ENCODE measurements at places on chromosomes 4 and X.

DNA sequence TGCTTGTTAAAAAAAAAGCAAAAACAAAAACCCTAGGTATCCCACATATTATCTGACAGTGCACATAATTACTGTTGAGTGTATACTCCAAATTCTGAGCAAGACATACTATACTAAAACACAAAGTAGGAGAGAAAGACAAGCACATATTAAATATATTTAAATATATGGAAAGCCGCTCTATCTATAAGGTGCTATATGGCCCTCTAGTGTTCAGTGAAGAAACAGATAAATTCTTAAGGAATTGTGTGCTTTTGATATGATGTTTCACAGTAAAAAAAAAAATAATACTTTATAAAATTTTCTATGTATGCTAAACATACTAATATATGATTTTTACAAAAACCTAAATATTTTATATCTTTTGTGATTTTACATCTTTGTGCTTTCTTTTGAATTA, 137.8 kb downstream of the FBXW7 start:
- DNase-seq = peak; percentile 31

GRCh38 chrX:37854148-37854547, 6.8 kb upstream of the DYNLT3 start:
- DNase-seq = no peak

- DNase-seq = peak; percentile 80
Observed at GRCh38 chr4:87853108-87853507, 20.3 kb downstream of the MEPE start.

DNA sequence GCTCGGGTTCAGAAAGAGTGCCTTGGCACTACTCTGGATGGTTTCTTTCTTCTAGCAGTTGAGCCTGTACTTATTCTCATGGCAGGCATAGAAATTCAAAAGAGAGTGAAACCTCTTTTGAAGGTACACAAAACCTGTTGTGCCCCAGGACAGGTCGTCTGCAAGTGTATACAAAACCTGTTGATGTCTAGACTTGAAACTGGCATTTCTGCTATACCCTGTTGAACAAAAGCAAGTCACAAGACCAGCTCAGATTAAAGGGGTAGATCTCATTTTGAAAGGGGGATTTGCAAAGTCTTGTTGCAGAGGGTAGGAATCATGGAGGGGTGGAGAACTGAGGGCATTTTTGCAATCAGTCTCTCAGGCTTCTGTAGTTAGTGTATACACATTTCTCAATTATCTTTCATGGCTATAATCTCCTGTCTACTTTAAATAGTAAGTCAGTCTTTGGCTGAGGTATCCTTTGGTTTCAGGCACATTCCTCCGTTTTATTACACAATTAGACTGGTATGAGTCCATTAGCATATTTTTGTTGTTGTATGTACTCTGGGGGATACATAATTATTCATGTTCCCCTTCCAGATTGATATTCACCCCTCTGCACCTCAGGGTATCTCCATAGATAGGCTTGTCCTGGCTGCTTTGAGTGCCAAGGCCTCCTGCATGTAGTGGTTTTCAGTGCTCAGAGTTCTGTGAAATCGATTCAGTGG, 251.4 kb downstream of the DTHD1 start:
- DNase-seq = no peak

- no peak for DNase-seq
Observed at GRCh38 chr4:105558277-105558676, 5.9 kb downstream of the ARHGEF38 start.

GRCh38 chr4:62210486-62210885, 1010.4 kb downstream of the ADGRL3 start:
- DNase-seq = no peak

- DNase-seq = no peak
Observed at GRCh38 chr4:158769175-158769921, 522 bp downstream of the FNIP2 start.

- DNase-seq = no peak
Observed at GRCh38 chrX:117510453-117510852, 606.2 kb downstream of the KLHL13 start.

DNA sequence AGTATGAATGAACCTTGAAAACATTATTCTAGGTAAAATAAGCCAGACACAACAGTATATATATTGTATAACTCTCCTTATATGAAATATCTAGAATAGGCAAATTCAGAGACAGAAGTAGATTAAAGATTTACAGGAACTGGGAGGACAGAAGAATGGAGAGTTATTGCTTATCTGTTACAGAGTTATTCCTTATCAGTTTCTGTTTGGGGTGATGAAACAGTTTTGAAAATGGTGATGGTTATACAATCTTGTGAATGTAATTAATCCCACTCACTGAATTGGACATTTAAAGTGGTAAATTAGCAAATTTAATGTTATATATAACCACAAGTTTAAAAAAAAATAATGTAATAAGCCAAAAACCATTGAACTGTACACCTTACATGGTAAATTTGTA, 14.5 kb upstream of the EXOC1 start:
- no peak for DNase-seq

- DNase-seq = no peak
Observed at GRCh38 chrX:79138658-79139241, 5.7 kb upstream of the GPR174 start.

GRCh38 chr4:117560329-117560728, 474.0 kb upstream of the NDST3 start:
- peak; percentile 1 for DNase-seq

DNA sequence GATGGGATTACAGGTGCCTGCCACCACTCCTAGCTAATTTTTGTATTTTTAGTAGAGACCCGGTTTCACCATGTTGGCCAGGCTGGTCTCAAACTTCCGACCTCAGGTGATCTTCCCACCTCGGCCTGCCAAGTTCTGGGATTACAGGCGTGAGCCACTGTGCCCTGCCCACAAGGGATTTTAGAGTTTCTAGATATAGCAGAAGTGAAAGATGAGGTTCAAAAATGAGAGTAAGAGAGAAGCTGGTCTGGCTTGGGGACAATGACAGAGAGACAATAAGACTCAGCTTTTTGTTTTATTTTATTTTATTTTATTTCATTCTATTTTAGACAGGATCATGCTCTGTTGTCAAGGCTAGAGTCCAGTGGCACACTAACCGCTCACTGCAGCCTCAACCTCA, 30.6 kb downstream of the TRIM61 start:
- no peak for DNase-seq

- peak; percentile 69 for DNase-seq
Observed at GRCh38 chrX:151985955-151986354, 11.5 kb upstream of the GABRE start.

GRCh38 chr4:147516133-147516532, 35.2 kb downstream of the EDNRA start:
- no peak for DNase-seq

DNA sequence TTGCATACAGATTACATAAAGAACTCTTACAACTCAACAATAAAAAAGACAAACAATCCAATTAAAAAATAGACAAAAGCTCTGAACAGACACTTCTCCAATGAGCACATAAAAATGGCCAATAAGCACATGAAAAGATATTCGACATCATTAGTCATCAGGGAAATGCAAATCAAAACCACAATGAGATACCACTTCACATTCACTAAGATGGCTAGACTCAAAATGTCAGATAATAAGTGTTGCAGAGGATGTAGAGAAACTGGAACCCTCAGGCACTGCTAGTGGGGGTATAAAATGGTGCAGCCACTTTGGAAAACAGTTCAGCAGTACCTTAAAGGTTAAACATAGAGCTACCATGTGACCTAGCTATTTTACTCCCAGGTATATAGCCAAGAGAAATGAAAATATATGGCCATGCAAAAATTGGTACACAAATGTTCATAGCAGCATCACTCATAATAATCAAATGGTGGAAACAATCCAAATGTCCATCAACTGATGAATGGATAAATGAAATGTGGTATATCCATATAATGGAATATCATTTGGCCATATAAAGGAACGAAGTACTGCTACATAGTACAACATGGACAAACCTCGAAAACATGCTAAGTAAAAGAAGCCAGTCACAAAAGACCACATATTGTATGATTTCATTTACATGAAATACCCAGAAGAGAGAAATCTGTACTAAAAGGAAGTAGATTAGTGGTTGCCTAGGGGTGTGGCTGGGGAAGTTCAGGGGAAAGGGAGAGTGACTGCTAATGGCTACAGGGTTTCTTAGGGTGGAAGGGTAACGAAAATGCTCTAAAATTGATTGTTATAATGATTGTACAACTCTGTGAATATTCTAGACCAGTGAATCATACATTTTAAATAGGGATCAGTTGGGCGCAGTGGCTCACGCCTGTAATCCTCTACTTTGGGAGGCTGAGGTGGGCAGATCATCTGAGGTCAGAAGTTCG, 29.4 kb downstream of the SASH3 start:
- DNase-seq = peak; percentile 7

DNA sequence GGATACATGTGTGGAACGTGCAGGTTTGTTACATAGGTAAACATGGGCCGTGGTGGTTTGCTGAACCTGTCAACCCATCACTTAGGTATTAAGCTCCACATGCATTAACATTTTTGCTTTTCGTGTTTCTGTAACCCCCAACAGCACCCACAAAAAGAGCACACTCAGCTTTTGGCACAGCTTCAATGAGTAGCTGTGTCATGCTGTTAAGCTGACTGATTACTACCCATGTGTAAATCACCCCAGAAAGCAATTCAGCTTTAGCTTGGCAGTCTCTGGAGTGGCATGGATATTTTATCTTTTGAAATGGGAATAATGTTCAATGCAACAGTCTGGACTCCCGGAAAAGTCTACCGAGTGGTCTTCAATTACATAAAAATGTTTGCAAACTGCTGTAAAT, 734.3 kb downstream of the STIM2 start:
- no peak for DNase-seq

DNA sequence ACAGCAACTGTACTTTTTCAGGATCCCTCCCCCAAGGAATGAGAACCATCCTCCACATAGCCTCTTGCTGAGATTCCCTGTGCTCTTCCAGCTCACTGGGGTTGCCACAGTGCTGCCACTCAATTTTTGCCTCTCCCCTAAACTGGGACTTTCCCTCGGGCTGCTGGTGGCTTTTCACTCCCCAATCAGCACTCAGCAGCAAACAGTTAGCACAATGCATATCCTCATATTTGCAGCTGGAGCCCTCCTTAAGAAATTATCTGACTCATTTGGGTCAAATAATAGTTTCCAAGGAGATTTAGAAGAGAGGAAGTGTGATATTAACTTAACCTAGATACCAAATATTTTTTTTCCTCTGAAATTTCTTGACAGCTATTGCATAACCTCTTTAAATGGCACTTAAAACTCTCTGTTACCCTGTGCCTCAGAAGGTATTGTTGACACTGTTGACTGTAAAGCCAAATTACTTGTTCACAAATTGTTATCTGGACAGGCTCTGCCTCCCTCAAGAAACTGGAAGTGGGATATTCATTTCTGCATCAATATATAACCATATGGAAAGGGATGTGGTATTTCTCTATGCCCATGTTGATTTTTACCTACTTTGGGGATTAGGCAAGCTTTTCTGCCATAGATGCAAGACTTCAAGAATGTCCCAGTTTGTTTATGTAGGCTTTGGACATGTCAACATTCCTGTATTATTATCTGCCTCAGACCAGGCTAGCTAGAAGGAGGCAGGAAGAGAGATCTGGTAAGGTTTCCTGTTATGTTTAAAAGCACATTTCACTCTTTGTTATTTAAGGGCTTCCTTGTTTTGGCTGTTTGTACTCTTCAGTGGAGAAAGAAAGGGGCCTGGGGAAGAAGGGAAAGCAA, 58.0 kb downstream of the SEPTIN11 start:
- DNase-seq = peak; percentile 72

DNA sequence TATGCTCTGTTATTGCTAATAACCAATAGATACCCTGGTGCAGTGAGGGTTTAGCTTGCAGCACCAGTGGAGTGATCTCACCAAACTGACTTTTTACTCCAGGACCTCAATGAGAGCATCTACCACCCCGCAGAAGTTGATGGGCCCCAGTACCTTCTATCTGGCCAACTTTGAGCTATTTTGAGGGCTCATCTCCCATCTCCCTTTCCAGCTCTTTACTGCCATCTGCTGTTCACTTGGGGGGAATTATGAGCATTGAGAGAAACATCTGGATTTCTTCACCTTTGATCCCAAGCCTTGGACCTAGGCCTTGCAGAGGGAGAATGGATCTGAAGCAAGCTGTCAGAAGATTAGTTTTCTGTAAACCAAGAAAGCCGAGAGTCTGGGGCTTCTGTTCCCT, 143.6 kb downstream of the TMEM164 start:
- DNase-seq = peak; percentile 67

GRCh38 chr4:8179074-8179473, 20.0 kb upstream of the SH3TC1 start:
- DNase-seq = no peak

GRCh38 chr4:36224972-36225903, 19.1 kb downstream of the ARAP2 start:
- DNase-seq = no peak

DNA sequence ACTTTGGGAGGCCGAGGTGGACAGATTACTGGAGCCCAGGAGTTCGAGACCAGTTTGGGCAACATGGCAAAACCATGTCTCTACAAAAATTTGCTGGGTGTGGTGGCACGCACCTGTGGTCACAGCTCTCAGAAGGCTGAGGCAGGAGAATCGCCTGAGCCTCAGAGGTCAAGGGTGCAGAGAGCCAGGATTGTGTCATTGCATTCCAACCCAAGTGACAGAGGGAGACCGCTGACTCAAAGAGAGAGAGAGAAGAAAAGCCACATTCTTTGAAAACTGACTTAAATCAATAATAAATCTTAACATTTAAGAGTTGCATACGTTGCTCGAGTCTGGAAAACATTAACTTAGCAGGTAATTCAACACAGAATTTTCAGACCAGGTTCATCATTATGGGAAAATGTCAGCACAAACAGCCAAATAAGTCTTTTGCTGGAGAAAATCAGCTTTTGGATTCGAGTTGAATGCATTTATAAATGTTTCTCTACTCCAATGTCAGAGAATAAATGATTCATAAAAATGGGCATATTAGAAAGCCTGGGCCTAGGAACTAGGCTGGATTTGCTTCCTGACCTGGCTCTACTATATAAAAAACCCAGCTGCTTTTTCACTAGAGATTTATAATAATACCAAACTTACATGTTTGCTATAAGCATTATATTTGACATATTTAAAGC, 68.3 kb upstream of the RBPJ start:
- DNase-seq = no peak

GRCh38 chr4:173005912-173006633, 162.5 kb upstream of the GALNT7 start:
- no peak for DNase-seq

- peak; percentile 86 for DNase-seq
Observed at GRCh38 chrX:139112432-139112831, 400.9 kb upstream of the FGF13 start.

GRCh38 chr4:151804086-151804630, 43.4 kb upstream of the GATB start:
- no peak for DNase-seq

DNA sequence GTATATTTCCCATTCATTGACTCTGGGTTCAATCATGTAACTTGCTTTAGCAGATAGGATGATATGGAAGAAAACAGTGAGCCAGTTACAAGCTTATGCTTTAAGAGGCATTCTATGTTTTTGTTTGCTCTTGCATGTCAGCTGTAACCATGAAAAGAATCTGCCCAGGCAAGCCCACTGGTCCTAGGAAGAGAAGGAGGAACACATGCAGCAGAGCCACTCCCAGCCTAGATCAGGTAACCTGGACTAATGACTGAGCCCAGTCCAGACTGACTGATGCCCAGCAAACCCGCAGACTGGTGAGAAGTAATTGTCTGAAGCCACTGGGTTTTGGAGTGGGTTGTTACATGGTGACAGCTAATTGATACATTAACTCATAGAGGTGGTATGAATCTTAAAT, 167.9 kb downstream of the COL4A6 start:
- DNase-seq = no peak

- peak; percentile 69 for DNase-seq
Observed at GRCh38 chrX:11438767-11439166, 145.6 kb downstream of the AMELX start.

Data from fibroblast of the aortic adventitia (primary cell).